ENCODE measurements at places on chromosomes 2 and 18. TPM values are rescaled to one million over a fixed set of nuclear protein-coding genes. Genes with fewer than 3 reads are reported as not detected.

Gene ITGA4
- total RNA-seq: 8.9 TPM

Gene PPP4R1
- total RNA-seq: 107 TPM

Gene IL36B
- not detected for total RNA-seq

Gene ZC3H6
- 2.9 TPM for total RNA-seq

Gene MARCO
- total RNA-seq: not detected
